ENCODE measurements at places on chromosomes 11 and 22. TPM values are rescaled to one million over a fixed set of nuclear protein-coding genes. Genes with fewer than 3 reads are reported as not detected.

DNA sequence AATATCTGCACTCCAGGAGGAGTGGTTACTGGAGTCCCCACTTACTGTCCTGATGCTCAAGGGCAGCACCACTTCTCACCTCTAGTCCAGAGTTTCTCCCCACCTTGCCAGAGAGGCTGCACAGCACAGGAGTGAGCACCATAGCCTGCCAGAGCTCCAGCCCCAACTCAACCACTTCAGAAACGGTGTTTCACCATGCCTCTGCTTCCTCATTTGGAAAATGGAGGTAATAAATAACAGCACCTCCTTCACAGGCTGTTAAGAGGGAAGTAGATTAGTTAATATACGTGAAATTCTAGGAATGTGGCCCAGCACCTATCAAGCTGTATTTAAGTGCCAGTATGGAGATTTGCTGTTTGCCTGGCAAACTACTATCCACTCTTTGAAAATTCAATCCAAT, 63.0 kb downstream of the GALNT18 start:
- DNase-seq, result no peak

DNA sequence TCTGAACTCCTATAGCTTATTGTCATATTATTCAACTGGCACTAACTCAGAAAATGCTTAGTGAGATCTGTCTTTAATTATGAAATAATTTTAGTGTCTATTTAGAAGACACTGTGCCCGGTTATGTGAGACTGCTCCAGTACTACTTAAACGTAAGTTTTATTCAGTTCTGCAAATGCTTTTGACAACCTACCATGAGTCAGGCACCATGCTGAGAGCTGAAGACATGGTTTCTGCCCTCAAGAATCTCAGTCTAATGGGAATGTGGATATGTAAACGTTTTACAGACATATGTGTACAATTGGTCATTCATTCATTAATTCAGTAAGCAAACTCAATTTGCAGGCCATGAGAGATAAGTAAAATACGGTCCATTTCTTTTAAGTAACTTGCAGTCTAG, 40.0 kb downstream of the DCUN1D5 start:
- no peak for DNase-seq

GRCh38 chr11:85626496-85626895, 648 bp downstream of the DLG2 start:
- DNase-seq, result no peak

GRCh38 chr11:73160005-73160760, 18.1 kb upstream of the FCHSD2 start:
- DNase-seq, result no peak

DNA sequence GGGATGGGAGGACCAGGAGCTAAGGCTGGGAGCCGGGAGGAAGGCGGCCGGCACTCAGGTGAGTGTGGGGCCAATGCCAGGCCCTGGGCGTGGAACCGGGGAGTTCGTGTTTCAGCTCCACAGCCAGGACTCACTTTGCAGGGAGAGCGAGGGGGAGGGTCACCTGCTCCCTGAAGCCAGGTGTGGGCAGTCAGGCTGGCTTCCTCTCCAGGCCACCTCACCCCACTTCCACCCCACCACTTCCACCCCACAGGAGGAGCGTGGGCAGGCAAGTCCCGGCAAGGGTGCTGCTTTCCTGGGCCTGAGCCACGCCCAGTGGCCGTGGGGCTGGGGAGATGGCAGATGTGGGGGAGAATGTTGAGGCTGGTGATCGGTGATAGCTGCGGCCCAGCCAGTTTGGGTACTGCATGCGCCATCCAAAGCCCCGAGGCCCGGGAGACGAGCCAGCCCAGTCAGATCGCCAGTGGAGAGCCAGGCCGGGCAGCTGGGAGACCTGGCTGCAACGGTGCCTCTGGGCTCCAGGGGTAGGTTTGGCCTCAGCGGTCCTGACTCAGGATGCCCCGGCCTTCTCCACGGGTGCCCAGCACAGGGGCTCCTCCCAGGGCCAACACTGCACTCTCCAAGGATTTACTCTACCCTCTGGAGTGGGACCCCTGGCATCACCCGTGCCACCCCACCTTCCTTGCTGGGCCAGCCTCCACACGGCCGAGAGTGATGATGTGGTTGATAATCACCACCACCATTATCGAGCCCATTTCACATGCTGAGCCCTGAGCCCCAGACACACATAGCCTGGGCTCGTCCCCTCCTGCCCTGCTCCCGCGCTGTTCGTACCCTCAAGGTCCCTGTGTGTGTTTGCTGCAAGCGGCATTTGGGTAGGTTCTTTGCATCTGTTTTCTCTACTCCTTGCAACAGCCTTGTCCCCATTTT, 93.8 kb downstream of the WNT7B start:
- no peak for DNase-seq

DNA sequence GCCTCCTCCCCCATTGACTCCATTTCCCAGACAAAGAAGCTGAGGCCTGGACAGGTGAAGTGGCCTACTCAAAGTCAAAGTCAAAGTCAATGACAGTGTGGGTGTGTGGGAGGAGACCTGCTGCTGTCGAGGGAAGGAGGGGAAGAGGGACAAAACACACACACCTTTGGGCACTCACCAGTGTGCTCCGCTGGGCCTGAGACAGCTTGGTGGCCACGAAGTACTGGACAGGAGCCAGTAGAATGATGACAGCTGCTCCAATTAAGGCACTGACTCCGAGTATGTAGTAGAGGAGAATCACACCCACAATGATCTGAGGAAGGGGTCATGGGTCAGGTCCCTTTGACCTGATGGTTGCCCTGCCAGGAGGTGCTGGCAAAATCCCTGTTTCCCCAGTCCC, 33.6 kb downstream of the ABCC8 start:
- DNase-seq, result no peak

- no peak for DNase-seq
Measured at GRCh38 chr22:23774922-23775436, 2.3 kb downstream of the MMP11 start.

DNA sequence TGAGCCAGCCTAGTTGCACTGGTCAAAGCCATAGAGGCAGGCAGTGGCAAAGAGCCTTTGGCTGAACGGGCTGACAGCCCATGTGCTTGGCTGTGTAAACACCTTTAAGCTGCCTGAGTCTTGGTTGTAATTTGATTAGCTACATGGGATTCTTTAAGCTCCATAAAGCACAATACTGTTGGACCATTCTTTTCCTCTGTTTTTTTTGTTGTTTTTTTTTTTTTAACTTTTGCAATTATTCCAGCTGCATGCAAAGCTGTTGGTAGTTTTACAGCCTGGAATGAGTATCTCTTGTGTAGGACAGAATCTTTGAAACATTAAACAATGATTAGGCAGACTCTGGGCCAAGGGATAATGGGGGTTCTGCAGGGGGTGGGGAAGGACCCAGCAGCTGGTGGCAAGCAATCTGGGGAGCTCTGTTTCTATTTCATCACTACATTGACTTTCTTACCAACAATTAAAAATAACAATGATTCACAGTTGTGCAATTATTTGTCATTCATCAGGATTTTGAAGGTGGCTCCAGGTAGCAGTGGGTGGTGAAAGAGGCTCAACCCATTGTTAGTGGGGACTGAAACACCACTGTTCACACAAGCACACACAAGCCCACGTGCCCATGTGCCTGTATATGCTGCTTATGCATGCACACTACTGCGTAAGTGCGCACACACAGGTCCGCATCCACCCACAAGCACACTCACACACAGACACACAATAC, 69.5 kb upstream of the CSNK2A3 start:
- DNase-seq, result no peak

GRCh38 chr11:101264306-101264705, 134.7 kb upstream of the PGR start:
- no peak for DNase-seq

DNA sequence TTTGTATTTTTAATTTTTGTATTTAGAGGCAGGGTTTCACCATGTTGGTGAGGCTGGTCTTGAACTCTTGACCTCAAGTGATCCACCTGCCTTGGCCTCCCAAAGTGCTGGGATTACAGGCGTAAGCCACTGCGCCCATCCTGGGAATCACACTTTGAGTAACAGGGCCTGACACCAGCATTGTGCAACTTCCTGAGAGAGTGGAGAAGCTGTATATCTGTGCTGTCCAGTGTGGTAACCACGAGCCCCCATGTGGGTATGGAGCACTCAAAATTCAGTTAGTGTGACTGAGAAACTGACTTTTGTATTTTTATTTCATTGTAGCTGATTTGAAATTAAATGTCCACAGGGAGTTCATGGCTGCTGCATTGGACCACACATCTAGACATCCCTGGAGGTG, 36.2 kb downstream of the MPPED1 start:
- no peak for DNase-seq

Gene JAML
- total RNA-seq, result 0.86 TPM

Gene GRM5
- total RNA-seq, result 0.43 TPM
